ENCODE measurements at places on chromosomes 16 and 17. TPM values are rescaled to one million over a fixed set of nuclear protein-coding genes. Genes with fewer than 3 reads are reported as not detected.

The RAMP2 gene
- total RNA-seq, result 6.1 TPM

- no peak overlapping the region for H3K27ac ChIP-seq
- H3K36me3 ChIP-seq, result no peaks in the 10 kb centered on the region
- peaks cover 20% of the 10 kb centered on the region for H3K4me1 ChIP-seq
- H3K27me3 ChIP-seq, result peaks cover 2% of the 10 kb centered on the region
- no peak overlapping the region for H3K4me3 ChIP-seq
These were observed 7.8 kb upstream of the GSE1 start for GRCh38 chr16:85605051-85605911.

The GNGT2 gene
- total RNA-seq, result 1.1 TPM

GRCh38 chr17:61536422-61536955, 54.5 kb downstream of the NACA2 start:
- H3K36me3 ChIP-seq, result no peaks in the 10 kb centered on the region
- H3K27me3 ChIP-seq, result no peaks in the 10 kb centered on the region
- no peak for DNase-seq
- no peak overlapping the region for H3K4me3 ChIP-seq

DNA sequence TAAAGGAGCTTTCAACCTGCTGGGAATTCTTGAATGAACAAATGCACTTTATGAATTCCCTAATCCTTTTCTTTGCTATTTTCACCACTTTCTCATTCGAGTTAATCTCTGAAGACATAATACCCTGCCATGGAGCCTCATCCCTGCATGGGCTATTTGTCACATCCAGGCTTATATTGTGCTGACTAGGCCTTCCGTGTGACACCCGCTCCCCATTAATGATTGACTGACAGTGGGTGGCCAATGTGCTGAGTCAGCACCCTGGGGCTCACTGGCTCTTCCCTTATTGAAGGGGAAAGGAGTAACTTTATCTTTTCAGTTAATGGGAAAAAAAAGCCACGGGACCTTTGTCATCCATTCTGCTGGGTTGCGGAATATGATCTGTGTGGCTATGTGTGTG, 1024.8 kb upstream of the EEF2KMT start:
- H3K36me3 ChIP-seq, result no peaks in the 10 kb centered on the region
- H3K27ac ChIP-seq, result no peak overlapping the region
- no peak overlapping the region for H3K4me3 ChIP-seq
- H3K27me3 ChIP-seq, result no peaks in the 10 kb centered on the region
- no peaks in the 10 kb centered on the region for H3K4me1 ChIP-seq

DNA sequence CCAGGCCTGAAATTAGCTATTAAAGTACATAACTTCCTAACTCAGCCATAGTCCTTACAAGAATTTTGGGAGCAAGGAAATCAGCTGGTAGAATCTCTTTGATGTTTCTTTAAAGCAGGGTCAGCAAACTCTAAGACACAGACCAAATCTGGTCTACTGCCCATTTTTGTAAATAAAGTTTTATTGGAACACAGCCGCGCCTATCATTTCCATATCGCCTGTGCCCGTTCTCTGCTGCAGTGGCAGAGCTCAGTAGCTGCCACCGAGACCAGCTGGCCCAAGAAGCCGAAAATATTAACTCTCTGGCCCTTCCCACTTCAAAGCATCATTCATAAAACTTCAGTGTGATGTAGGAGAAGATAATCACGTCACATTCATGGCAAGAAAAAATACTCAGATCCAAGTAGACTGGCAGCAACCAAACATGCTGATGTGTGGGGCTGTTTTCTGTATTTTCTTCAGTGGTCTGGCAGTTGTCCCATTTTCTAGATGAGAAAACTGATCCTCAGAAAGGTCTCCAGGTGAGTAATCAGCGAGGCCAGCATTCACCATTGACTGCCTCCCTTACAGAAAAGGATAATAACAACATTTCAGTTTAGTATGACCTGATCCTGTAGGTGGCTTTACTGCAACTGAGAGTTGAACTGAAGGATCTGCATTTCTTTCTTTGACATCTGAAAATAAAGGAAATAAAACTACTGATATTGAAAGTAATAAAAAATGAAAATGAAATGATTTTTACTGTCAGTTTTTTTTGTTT, 18.0 kb upstream of the HSBP1 start:
- no peaks in the 10 kb centered on the region for H3K27me3 ChIP-seq
- no peaks in the 10 kb centered on the region for H3K4me1 ChIP-seq
- no peaks in the 10 kb centered on the region for H3K36me3 ChIP-seq

GRCh38 chr17:54982399-54982798, 13.8 kb downstream of the STXBP4 start:
- H3K4me3 ChIP-seq, result no peak overlapping the region
- no peaks in the 10 kb centered on the region for H3K4me1 ChIP-seq
- H3K27ac ChIP-seq, result no peak overlapping the region
- DNase-seq, result peak; percentile 72
- H3K27me3 ChIP-seq, result no peaks in the 10 kb centered on the region
- H3K36me3 ChIP-seq, result peaks cover 3% of the 10 kb centered on the region

The FOXF1 gene
- total RNA-seq, result not detected

The SLC9A5 gene
- total RNA-seq, result 2.4 TPM

The WBP2 gene
- total RNA-seq, result 65.6 TPM

The UNC45B gene
- total RNA-seq, result not detected

GRCh38 chr17:73156166-73156840, 8.5 kb upstream of the SSTR2 start:
- H3K36me3 ChIP-seq, result no peaks in the 10 kb centered on the region
- no peaks in the 10 kb centered on the region for H3K4me1 ChIP-seq
- peaks cover 4% of the 10 kb centered on the region for H3K27me3 ChIP-seq
- peak; percentile 39 for DNase-seq
- no peak overlapping the region for H3K27ac ChIP-seq
- no peak overlapping the region for H3K4me3 ChIP-seq
